Endothelial cell of coronary artery (primary cell): ENCODE measurements at places on chromosomes 1 and 21. TPM values are rescaled to one million over a fixed set of nuclear protein-coding genes. Genes with fewer than 3 reads are reported as not detected.

SNX7 gene
- total RNA-seq, result 43.8 and 47.0 TPM in 2 replicates

TRIM58 gene
- total RNA-seq, result under 0.01 and 0.09 TPM in 2 replicates

COL6A1 gene
- total RNA-seq, result 12.8 and 55.0 TPM in 2 replicates

OR2T35 gene
- not detected in 2 replicates for total RNA-seq

SERTAD4 gene
- total RNA-seq, result 1.1 and 1.4 TPM in 2 replicates
